Activated CD4-positive, alpha-beta T cell treated with anti-CD3 and anti-CD28 coated beads, Interleukin-2, amount 50 U/mL, for 48 hours (primary cell): ENCODE measurements at places on chromosomes 1 and 21.

DNA sequence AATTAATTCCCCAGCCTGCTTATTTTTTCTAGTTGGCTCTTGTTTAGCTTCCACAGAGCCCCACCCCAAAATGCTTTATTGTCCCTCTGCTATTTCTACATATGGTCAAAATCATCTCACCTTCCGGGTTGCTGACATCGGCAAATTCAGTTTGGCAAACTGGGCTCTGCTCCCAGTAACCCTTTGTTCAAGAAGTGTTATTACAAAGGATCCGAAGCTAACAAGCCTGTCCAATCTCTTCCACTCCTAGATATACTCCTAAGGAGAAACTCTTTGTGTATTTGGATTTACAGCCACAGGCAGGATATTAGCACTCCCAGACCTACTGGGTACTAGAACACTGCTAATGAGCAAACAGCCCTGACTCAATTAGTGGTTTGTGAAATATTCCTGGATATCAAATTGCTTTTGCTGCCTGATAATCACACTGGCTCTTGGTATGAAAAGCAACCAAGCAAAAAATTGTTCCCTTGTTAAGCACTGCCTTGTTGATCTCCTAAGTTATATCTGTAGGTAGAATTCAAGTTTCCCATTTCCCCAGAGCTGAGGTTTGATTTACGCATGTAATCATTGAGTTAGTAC is 4.0 kb downstream of the JUN start:
- DNase-seq: no peak

- peak; percentile 48 for DNase-seq
These were observed 51.1 kb upstream of the CFHR3 start for GRCh38 chr1:196723325-196724185.

DNA sequence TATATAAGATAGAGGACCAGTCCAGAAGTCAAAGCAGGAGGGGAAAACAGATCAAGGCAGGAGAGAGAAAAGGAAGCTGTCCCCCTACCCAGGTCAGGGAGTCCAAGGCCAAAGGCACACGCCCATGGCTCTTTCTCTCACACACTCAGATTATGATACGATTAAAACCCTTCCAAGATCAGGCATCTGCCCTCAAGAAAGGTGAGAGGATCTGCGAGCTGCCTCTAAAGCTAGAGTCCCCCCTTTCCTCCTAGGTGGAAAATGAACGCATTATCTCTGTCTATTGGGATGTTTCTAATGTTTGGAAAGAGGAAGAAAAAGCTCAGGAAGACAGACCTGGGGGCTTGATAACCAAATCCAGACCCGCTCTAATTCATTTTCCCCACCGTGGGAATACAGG is 7.6 kb downstream of the PAFAH2 start:
- DNase-seq: no peak

DNA sequence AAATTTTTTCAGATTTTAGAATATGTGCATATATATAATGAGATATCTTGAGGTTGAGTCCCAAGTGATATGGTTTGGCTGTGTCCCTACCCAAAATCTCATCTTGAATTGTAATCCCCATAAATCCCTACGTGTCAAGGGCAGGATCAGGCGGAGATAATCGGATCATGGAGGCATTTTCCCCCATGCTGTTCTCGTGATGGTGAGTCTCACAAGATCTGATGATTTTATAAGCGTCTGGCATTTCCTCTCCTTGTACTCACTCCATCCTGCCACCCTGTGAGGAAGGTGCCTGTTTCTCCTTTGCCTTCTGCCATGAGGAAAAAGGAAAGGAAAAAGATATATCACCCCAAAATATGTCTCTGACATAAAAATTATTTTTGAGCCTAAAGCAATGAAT is 64.6 kb downstream of the TOR3A start:
- no peak for DNase-seq

GRCh38 chr1:211332036-211332616 is 5.5 kb downstream of the TRAF5 start:
- no peak for DNase-seq

DNA sequence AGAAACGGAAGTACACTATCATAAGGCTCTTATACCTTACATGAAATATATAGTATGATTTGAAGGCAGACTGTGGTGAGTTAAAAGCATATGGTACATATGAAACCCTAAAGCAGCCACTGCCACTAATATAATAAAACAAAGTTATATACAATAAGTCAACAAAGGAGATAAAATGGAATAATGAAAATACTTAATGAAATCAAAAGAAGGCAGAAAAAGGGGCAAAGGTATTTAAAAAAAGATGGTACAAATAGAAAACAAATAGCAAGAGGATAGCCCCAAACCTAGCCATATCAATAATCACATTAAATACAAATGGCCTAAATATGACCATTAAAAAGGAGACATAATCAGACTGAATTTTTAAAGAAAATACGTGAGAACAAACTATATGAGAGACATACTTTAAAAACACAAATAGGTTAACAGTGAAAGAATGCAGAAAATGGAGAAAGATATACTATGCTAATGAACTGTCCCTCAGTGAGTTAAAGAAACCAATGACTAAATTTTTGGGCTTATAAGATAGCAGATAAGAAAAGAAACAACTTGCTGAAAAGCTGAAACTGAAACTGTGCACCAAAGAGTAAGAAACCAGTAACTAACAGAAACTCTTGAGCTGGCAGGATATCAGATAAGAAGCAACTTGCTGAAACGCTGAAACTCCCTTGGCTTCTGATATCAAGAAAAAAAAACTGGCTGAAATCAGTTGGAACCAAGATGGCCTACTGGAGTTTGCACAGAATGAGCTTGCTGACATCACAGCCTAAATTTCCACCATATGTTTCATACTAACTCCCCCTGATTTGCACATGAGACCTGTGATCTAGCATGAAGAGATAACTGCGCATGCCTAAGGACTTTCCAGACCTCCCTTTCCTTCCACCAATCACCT is 44.3 kb upstream of the IL10 start:
- DNase-seq: no peak

DNA sequence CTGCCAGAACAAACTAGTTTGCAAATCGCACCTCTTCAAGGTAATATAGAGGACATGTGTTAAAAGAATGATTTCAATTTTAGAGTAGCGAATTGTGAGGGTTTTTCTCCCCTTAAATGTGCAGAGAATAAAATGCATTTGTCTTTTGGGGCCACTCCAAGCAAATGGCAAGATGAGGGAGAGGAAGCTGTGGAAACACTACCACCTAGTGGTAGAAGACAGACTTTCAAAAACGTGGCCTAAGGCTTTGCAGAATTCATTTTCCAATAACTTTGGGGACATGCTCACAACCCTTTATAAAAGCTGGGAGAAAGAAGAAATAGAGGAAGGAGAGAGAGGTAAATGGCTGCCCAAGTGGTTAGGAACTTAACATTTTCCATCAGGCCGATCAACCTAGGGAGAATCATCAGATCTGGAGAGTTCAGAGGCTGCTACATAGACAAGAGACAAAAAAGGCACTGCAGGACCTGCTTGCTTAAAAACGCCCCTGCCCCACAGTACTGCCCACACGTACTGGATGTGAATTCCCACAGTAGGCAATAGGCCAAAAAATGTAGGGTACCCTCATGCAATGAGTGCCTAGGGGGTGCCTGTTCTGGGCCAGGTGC is 15.7 kb upstream of the RCAN1 start:
- DNase-seq: no peak

DNA sequence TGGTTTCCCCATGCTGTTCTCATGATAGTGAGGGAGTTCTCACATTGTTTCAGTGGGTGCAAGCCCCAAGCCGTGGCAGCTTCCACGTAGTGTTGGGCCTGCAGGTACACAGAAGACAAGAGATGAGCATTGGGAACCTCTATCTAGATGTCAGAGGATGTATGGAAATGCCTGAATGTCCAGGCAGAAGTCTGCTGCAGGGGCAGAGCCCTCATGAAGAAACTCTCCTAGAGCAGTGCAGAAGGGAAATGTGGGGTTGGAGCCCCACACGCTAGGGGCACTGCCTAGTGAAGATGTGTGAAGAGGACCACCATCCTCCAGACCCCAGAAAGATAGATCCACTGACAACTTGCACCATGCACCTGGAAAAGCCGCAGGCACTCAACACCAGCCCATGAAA is 17.0 kb downstream of the GPR161 start:
- DNase-seq: no peak

GRCh38 chr1:207787776-207788175 is 35.9 kb downstream of the CD46 start:
- no peak for DNase-seq

DNA sequence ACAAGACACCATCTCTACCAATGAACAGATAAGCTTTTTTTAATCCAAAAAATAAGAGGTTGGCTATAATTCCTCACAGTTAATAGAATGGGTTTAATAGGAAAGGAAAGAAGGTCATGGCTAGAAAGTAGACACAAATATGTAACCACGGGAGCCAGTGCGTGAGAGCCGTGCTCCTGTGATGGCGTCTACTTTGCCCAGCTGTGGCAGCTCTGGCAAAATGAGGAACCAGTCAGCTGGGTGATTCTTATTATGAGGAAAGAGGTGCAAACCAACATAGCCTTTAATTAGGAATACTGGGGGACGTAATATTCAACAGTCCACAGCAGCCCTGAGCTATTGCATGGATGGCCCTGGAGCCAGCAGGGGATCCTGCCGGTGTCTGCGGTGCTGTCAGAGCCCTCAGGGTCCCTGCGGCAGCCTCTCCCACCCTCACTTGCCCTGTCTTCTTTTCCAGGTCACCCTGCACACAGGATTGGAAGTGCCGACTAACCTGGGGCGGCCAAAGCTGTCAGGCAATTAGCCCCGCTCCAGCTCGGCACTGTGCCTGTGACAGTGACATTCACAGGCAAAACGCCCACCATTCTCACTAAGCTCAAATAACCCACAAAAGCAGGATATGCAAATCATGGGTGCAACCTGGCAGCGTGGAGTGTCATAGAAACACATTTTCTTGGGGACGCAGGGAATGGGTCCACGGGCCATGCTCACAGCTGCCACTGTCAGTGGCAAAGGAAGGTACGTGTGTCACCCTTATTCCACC is 25.9 kb upstream of the GNPAT start:
- no peak for DNase-seq

GRCh38 chr1:187655104-187655503 is 826.4 kb downstream of the PLA2G4A start:
- no peak for DNase-seq

DNA sequence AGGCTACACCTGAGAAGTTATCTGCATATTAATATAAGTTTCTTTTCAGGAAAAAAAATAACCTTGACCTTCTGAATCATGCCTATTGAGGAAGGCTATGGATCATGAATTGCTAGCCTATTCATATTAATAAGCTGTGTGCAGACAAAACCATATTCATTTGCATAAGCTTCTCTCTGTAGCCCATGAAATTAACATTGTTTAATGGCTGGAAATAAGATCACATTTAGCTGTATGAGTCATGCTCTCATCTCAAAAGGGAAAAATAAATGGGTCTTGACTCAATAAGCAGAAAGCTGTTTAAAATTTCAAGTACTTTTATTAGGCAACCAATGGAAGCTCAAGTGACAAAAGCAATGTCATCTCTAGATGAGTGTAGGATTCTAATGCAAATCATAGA is 330.0 kb upstream of the DEPDC1 start:
- DNase-seq: no peak

DNA sequence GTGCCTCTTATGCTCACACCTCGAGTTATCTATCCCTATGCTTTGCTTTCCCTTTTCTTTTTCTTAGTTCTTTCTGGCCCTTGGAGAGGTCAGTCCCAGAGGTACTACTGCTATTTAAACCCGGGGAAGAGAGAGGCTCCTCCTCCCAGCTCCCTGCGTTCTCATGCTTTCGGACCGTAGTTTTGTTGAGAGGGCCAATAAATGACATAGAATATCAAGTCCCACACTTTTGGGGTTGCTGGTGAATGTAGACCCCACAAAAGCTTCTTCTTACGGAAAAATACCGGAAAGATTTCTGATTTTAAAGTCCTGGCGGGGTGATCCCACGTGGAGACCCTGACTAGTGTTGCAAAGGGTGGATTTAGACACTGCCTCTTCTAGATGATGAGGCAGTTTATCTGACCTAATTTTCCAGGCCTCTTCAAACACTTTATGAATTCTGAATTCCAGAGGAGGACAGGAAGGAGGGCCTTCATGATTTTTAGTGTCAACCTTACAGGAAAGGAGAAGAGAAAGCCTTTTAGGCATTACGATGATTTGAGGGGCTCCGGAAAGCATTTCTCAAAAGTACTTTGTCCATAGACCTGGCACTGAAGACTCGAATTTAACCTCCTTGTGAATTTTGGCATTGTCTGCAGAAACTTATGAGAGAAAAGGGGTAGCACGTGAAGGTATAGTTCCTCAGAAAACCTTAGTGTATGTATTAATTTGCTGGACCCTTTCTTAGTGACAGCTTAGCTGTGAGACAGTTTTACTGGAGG is 694 bp downstream of the TMEM167B start:
- no peak for DNase-seq

GRCh38 chr1:11948822-11949458 is 14.4 kb downstream of the PLOD1 start:
- DNase-seq: peak; percentile 17

- no peak for DNase-seq
These were observed 1048.0 kb downstream of the PLA2G4A start for GRCh38 chr1:187876775-187877174.

DNA sequence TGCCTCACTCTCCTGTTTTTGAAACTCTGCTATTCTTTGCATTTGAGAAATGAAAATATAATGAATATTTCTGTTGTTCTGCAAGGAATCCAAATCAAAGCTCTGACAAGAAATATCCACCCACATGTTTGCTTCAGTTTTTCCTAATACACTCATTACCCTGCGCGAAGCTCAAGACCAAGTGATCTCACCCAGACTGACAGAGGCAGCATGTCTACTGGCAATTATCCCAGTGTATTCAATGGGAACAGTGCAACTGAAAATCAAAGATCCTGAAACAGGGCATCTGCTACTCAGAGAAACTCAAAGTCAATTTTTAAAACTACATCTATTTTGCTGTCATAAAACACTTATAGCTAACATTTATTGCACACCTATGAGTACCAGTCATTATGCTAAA is 321.0 kb upstream of the LRRC7 start:
- DNase-seq: no peak

DNA sequence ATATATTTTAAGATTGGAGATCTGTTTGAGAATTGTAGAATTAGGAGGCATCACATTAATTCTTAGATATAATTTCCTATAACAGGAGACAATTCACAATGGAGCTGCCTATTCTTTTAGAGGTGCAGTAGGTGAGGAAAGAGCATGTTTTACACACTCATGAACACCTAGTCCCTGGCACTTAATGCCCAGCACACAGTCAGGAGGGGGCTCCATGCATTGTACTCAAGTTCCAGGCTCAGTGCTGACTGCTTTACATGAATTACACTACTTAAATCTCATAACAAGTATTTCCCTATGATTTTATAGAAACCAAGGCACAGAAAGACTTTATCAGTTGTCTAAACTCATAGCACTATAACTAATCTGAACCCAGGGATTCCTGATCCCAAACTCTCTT is 360 bp upstream of the GBP3 start:
- no peak for DNase-seq

GRCh38 chr1:62716397-62716796 is 28.2 kb upstream of the DOCK7 start:
- DNase-seq: no peak

GRCh38 chr1:227766015-227766634 is 30.9 kb downstream of the SNAP47 start:
- DNase-seq: peak; percentile 76

GRCh38 chr1:239914751-239915231 is 176.9 kb upstream of the FMN2 start:
- DNase-seq: no peak

GRCh38 chr1:163094589-163094988 is 25.4 kb downstream of the RGS4 start:
- no peak for DNase-seq
